ENCODE measurements at places on chromosomes 5 and 9.
A peak's percentile ranks its signal among the peaks of the same experiment; 100 is the strongest.

GRCh38 chr9:121048618-121049017 lies 1.5 kb downstream of the C5 start:
- DNase-seq, result no peak

DNA sequence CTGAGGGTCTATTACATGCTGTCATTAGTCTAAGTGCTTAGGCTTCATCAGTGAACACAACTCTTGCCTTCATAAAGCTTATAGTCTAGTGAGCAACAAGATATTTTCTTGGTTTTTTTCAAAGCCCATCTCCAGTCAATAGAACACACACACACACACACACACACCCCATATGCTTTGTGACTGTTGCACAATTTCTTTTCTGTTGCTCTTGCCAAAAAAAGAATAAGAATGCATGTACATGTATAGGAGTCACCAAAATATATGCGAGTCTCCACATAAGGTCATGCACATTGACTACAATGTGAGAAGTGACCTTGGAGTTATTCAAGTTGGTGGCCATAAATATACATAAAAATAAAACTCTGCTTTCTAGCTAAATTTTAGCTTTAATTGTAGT lies 351.5 kb upstream of the TLE4 start:
- DNase-seq, result no peak

GRCh38 chr9:2621722-2622460 lies at the start of gene VLDLR:
TSS of gene VLDLR (plus strand) at chr9:2621787. CDS start at chr9:2622190, 403 bp downstream.
- no peak for DNase-seq

DNA sequence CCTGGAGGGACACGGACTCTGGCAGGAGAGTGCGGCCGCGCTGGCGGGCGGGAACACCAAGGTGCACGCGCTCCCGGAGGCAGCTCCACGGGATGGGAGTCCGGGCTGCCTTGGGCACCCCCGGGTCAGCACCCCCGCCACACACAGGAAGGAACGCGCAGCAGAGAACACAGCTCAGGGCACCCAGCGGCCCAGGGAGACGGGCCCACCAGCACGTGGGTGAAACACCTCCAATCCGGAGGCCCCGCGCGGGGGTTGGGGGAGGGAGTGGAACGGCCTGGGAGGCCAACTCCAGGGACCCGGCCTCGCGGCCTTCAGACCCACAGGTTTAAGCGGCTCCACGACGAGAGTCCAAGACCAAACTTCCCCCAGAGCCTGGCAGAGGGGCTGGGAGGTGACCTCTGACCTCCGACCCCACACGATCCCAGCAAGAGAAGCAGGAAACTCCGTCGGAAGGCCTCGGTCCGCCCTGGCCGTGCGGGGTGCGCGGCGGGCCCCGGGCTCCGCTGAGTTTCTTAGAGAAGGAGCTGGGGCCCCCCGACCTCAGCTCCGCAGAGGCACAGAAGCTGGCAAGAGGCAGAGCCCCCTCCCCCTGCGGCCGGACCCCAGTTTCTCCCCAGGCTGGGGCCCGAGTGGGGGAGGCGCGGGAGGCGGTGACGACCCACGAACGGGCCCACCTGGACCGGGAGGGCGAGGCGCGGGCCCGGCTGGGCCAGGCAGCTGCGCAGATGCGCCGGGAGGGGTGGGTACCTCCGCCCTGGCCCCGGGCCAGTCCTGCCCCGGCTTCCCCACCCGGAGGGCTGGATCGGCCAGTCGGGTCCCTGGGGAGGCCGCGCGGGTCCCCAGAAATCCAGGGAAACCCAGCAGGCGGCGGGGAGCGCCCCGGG lies 851 bp downstream of the NACC2 start:
- no peak for DNase-seq

DNA sequence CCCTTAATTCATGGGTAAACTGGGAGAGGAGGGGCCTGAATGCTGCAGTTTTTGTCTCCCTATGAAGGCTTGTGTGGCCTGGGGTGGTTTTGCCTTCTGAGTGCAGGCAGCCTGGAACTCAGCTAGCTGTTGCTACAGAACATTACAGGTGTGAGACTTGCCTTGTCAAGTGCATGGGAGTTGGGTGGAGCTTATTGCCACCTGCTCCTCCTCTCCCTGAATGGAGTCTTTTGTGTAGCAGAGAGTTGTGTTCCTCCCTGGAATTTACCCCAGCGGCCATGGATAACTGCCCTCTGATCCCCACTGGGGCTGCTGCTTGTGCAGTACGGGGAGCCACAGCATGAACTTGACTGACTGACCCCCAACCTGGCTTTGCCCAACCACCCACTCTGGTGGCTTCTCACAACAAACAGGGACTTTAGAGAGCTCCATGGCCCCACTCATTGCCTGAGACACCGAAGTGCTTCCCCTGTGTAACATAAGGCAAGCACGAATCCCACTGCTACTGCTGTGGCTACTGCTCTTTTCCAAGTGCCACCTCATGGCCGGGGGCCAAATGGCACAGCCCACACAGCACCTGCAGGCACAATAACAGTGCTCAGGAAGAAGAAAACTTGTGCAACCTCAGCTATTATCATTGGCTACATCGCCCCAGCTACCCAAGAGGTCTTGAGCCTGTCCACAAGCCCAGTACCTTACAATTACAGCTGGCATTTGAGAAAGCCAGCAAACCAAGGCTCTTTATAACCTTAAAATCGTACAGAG lies 942.9 kb downstream of the CDH18 start:
- DNase-seq, result no peak

GRCh38 chr5:79526928-79527327 lies 13.0 kb upstream of the HOMER1 start:
- DNase-seq, result no peak

DNA sequence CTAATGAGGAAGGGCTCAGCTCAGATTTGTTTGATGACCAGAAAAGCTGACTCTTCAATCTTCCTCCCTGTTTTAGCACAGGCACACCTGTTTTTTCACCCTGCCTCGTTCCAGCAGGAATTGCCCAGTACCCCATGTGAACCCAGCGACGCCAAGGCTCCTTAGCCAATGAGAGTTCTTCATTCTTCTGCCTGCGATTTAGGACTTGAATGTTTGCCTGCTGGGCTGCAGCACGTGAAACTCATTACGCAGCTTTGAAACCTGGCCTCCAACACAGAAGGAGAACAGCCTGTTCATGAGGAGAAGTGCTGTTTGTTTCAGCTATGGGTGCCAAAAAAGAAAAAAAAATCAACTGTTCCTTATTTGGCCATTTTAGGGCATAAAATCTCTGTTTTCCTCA lies 315.5 kb downstream of the TRPM3 start:
- DNase-seq, result no peak

- no peak for DNase-seq
These were observed 36.5 kb downstream of the LAMC3 start for GRCh38 chr9:131045300-131046092.

DNA sequence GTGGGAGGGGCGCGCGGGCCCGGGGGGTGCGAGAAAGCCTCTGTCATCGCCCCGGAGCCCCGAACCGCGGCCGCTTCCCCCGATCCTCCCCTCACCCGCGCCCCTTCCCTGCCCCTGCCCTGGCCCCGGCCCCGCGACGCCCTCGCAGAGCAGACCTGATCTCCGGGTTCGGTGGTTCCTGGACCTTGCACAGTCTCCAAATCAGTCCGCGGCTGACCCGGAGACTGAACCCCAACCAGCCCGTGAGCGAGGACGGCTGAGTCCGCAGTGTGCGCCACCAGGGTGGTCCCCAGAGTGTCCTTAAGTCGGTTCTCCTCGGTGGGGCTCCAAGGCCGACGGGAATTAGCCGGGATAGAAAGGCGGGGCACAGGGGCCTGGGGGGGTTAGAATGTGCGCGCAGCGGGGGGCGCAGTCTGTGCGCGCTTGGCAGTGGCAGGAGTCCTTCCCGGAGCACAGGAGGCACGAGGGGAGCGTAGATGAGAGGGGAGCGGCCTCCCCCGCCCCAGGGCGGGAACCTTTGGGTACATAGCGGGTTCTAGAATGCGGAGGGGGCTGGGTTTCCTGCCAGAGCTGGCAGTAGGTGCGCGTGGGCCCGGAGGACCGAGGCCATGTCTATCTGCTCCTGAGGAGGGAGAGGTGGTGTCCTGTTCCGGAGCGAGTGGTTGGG lies 779 bp downstream of the PKN3 start:
- DNase-seq, result peak; percentile 74
